Putamen (tissue), 1 donor: ENCODE measurements at places on chromosomes 4 and X.
A peak's percentile ranks its signal among the peaks of the same experiment; 100 is the strongest.

DNA sequence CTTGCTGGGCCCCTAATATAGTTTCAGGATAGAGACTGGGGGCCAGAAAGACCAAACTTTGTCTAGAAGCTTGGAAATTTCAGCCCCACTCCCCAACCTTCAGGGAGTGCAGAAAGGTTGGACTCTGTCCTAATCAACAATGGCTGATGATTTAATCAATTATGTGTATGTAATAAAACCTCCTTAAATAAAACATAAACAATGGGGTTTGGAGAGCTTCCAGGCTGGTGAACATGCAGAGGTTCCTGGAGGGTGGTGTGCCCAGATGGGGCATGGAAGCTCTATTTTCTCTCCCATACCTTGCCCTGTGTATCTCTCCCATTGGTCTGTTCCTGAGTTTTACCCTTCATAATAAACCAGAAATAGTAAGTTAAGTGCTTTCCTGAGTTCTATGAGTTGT lies 174.2 kb downstream of the GC start:
- DNase-seq: no peak

DNA sequence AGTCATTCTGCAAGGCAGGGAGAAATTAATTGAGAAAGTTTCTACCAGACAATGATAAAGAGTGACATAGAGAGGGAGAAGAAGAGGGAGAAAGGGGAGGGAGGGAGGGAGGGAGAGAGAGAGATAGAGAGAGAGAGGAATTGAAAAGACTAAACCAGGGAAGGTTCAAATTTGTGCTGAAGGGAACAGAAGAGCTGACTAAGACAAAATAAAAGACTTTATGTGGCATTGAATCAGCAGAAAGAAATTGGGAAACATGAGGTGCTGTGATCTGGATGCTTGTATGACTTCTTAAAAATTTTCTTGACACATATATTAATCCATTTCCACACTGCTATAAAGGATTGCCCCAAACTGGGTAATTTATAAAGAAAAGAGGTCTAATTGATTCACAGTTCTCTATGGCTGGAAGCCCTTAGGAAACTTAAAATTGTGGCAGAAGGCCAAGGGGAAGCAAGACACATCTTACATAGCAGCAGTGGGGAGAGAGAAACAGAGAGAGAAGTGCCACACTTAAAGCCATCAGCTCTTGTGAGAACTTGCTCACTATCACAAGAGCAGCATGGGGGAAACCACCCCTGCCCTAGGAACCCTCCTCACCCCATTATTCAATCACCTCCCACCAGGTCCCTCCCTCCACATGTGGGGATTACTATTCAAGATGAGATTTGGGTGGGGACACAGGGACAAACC lies 13.5 kb upstream of the CXCL6 start:
- DNase-seq: no peak

DNA sequence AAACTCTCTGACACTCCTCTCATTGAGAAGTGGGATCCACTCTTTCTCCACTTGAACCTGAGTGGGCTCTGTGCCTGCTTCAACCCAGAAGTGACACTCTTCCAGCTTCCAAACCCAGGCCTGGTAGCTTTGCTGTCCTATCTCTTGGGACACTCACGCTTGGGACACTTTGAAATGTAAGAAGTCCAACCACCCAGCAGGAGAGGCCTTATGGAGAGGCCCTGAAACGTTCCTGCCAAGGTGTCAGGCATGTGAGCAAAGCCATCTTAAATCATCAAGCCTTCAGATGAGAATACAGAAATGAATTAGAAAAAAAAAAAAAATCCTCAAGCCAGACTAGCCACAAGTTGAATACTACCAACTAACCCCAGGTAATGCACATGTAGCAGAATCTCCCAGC lies 30.2 kb downstream of the RBM47 start:
- no peak for DNase-seq

GRCh38 chr4:184528051-184528450 lies 53.7 kb upstream of the IRF2 start:
- no peak for DNase-seq

DNA sequence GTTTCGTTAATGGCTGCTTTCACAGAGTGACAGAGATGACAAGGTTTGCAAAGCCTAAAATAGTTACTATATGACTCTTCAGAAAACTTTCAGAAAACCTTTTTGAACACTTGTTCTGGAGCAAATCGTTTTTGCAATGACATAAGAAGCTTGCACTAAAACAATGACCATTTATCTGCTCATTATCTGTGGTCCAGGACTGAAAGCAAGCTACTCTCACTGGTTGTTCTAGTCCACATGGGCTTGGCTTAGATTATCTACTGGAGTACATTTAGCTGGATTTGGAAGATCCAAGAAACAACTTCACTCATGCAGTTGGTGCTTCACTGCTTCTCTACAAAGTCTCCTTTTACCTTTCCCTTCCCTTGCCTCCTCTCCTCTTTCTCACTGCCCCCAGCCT lies 1836.4 kb upstream of the AGA start:
- no peak for DNase-seq

GRCh38 chr4:178081896-178082295 lies 639.7 kb upstream of the AGA start:
- no peak for DNase-seq

GRCh38 chrX:100609591-100609990 lies 24.9 kb downstream of the TNMD start:
- DNase-seq: no peak

GRCh38 chr4:67721770-67722597 lies 21.0 kb upstream of the UBA6 start:
- DNase-seq: no peak

DNA sequence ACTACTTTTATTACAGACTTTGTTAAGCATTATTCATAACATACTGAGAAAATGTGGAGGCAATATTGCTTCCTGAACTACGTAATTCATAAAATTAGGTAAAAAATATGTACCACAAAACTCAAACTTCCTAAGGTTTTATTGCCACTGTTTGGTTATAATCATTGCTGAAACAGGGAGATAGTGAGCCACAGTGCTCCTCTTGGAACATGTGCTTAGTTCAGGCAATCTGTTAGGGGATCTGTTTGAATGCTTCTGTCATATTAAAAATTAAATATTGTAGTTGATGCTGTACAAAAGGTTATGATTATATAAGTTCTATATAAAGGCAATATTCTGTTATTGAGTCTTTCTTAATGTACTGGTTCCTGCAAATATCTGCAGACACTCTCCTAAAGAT lies 480.7 kb downstream of the GRXCR1 start:
- DNase-seq: no peak

DNA sequence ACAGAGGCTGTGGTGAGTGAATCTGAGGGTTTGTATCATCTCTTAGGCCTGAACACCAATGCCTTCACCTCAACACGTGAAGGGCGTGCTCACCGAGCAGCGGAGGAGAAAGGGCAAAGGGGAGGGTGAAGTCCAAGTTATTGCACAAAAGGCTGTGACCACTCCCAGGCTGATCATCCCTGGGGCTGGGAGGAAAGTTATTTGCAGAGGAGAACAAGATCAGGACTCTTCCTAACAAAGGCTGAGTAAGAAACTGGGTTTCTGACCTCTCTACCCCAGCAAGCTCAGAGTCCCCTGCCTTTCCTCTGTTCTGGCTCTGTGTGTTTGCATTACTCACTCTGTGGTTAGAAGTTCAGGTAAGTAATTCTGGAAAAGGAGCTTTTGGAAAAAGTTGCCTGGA lies 366.3 kb upstream of the CXorf51A start:
- DNase-seq: no peak

DNA sequence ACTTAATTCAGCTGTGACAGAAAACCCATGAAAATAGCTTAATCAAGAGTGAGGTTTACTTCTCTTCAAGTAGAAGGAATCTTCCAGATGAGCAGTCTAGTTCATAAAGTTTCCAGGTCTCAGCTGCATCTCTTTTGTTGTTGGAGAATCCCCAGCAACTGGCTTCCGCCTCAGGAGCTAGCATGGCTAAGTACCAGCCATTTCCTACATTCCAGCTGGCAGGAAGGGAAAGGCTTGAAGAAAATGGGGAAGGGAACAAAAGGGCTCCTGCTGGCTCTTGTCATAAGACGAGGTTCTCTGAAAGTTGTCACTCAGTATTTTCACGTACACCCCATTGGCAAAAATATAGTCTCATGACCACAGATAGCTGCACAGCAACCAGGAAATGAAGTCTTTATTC lies 27.3 kb upstream of the TRIM2 start:
- no peak for DNase-seq

DNA sequence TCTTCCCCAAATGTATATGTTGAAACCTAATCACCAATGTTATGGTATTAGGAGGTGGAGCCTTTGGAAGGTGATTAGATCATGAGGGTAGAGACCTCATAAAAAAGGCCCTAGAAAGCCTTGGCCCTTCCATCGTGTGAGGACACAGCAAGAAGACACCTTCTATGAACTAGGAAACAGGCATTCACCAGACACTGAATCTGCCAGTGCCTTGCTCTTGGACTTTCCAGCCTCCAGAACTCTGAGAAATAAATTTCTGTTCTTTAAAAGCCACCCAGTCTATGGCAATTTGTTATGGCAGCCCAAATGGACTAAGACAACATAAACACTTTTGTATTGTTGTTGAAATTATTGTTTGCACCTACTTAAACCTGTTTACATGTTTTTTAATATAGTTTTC lies 221.8 kb upstream of the RPS6KA3 start:
- no peak for DNase-seq

GRCh38 chr4:14559646-14560045 lies 442.6 kb upstream of the CPEB2 start:
- DNase-seq: no peak

GRCh38 chr4:23937173-23937572 lies 47.3 kb upstream of the PPARGC1A start:
- DNase-seq: no peak

- no peak for DNase-seq
Measured at GRCh38 chrX:107626481-107626880, 1.8 kb upstream of the PRPS1 start.

- DNase-seq: no peak
Measured at GRCh38 chr4:11416767-11417113, 12.0 kb downstream of the HS3ST1 start.

GRCh38 chr4:7198440-7199128 lies 6.2 kb downstream of the SORCS2 start:
- DNase-seq: no peak

GRCh38 chr4:184094532-184095159 lies 123.0 kb downstream of the ENPP6 start:
- DNase-seq: no peak

GRCh38 chrX:10875995-10876394 lies 235.1 kb upstream of the HCCS start:
- no peak for DNase-seq

DNA sequence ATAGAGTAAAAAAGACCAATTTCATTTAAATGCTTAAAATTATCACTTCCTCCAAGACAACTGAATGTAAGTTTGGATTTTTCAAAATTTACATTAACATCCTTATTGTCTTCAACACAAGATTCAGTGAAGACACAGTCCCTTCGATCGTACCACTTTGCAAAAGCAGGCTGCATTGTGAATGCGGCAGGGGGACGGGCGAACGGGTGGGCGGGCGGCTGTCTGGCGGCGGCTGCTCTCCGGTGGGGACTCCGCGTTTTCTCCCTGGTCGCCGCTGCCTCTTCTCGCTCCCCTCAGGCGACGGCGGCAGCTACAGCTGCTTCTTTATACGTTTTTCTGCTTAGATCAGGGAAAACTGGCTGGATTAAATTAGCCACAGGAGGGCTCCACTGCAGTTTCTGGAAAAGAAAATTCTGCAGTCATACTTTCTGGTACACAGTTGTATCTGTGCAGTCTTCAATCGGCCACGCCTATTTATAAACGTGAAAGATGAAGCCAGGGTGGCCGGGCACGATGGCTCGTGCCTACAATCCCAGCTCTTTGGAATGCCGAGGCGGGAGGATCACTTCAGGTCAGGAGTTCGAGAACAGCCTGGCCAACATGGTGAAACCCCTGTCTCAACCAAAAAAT lies 33.9 kb upstream of the HPF1 start:
- DNase-seq: peak; percentile 84

- no peak for DNase-seq
Measured at GRCh38 chrX:136656361-136656964, 8.5 kb downstream of the CD40LG start.

DNA sequence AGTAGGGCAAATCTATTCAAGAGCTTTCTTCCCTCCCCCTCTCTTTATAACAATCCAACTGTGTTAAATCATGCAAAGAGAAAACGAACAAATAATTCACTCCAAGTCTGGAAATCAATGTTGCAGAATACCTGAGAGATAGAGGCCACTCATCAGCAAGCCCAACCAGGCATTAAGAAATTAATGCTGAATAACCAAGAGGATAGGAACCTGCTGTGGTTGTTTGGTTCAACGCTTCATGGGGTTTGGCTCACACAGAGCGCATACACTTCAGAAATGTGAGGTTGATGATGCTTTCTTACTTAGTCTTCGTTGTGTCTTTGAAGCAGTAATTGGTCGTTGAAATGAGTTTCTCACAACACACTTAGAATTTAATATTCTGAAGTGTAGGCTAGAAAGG lies 1540.0 kb upstream of the PABPC4L start:
- DNase-seq: no peak

- no peak for DNase-seq
Measured at GRCh38 chr4:97349468-97350186, 793.6 kb downstream of the STPG2 start.

DNA sequence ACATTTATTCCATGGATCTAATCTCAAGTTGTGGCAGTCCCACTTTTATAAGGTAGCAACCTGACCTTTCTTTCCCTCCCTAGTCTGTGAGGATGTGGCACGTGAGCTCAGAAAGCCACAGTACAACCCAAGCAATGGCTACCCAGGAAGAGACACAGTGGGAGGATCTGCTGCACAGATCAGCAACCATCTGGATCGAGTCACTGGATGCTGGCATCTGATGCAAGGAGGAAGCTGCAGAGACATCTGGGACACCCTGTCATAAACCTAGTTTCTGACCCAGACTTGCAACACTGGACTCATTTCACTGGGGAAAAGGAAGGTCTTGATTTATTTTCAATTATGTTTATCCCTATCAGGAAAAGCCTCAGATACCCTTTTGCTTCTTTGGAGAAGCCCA lies 327.1 kb downstream of the PAPSS1 start:
- no peak for DNase-seq

GRCh38 chr4:118410138-118410537 lies 57.3 kb upstream of the PRSS12 start:
- no peak for DNase-seq

DNA sequence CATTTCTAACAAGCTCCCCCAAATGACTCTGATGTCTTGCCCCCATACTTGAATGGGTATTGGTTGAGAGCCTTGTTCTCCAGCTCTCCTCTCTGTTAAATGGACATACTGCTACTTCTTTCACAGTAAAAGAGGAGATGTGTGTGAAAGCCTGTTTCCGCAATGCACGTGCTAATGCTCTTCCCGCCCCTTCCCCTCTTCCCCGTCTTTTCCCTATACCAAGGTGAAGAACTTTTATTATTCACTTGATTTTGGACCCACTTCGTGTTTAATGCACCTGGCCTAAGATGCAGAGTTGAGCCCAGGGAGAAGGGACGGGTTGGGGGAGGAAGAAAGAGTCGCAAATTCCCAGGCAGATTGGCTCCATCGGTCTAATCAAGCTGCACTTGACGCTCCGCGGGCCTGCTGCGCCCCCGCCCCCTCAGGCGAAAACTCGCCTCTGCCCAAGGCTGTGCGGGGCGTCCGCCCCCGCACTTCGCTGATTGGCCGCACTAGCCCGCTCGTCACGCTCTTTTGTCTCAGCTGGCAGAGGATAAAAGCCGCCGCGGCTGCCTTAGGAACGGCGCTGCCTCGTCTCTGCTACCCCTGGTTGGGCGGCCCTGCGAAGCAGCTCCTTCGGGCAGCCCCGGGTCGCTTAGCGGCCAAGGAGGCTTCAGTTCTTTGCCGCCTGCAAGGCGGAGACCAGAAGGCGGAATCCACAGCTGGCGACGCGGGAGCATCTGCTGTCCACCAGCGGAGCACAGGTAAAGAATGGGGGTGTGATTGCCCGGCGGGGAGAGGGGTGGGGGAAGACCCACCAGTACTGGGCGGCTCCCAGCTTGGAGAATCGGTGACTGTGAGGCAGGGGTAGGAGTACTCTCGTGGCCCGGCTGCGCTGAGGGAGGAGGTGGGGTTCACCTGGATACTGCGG lies at the start of gene ZCCHC12:
Gene ZCCHC12 (plus strand): TSS at position 562 of the 910 bp plus-strand sequence. CDS start 1,421 bp downstream, outside the sequence.
- DNase-seq: peak; percentile 41
